NCI-H526 treated with DMSO at 0.1 percent for 48 hours (cell line): ENCODE measurements at places on chromosomes 2 and 18.

- DNase-seq: no peak
Measured at GRCh38 chr2:169397697-169398096, 35.4 kb upstream of the LRP2 start.

DNA sequence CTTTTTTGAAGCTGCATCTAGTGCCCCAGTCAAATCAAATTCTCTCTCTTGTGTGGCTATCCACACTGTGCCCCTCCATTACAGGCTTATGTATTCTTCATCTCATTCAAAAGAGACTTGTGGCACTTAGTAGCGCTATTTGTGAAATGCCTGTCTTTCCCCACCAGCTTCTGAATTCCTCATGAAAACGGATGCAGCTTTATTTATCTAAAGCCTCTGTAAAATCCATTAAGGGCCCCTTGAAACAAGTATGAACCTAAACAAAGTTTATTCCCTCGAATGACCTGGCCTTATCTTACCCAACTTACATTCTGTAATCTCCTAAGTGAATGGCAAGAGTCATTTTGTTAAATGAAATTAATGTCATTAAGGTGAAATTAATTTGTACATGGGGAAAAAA is 417.4 kb upstream of the PIK3C3 start:
- no peak for DNase-seq

GRCh38 chr2:159946326-159946999 is 116.0 kb downstream of the PLA2R1 start:
- no peak for DNase-seq

DNA sequence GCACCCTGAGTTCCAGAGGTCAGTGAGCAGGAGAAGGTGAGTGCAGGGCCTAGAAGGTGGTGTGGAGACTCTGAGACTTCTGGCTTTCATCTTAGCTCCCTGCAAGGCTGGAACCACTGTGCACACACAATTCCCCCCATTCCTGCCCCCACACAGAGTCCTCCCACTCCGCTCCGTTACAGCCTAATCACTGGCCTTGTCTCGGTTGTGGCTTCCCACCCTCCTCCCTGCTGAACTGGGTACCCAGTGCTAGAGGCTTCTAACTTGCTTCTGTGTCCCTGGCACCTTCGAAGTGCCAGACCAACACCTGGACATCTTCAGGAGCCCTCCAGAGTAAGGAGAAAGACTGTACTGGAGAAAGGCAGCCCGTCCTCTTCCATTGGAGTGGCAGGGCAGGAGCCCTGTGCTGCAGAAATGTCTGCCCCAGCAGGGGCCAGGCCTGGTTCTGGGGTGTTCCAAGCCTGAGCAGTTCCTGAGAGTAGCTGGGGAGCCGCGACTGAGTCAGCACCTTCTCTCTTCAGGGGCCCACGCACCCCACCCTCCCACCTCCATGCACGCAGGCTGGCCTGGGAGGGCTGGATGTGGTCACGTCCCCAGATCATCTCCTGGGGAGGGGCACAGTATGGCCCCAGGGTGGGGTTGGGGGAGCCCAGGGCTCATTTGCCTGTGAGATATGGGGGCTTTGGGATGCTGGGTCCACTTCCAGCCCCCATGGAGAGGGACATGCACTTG is 23.4 kb downstream of the CROCC2 start:
- no peak for DNase-seq

DNA sequence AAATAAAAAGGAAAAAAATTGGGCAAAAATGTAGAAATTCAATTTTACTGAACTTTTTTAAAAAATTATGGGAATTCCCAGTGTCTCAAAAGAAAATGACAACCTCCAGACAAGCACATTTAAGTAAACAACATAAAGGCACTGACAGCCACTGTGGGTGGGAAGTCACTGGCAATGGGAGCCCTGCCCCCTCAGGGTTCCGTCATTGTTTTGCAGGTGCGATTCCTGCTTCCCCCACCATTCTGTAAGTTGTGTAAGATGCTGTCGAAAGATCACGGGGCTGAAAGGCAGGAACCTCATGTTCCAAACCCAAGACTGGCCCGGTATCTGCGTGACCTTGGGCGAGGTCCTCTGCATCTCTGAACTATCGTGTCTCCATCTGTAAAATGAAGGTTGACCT is 15.8 kb upstream of the ASPRV1 start:
- no peak for DNase-seq

GRCh38 chr2:51711766-51712165 is 679.8 kb upstream of the NRXN1 start:
- DNase-seq: no peak

GRCh38 chr18:13275075-13275474 is 56.5 kb downstream of the LDLRAD4 start:
- no peak for DNase-seq

- DNase-seq: no peak
Measured at GRCh38 chr18:986552-986951, 81.9 kb downstream of the ADCYAP1 start.

- DNase-seq: no peak
Measured at GRCh38 chr2:94872676-94873361, 1.6 kb downstream of the TEKT4 start.

DNA sequence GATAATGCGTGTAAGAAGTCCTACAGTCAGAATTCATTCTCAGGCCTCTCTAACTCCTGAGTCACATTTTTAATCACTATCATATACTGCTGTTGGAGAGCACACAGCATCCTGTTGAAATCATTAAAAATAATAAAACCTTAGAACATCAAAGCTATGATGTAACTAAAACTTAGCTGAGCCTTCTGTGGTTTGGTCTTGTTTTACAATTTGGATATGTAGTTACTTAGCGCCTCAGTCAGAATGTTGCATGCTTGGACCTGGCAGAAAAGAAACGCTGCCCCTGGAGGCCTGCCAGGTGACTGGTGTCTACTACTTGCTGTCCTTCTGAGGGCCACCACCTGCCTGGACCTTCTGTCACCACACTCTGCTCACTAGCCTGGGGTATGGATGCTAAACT is 261.1 kb upstream of the RASGRP3 start:
- DNase-seq: no peak

DNA sequence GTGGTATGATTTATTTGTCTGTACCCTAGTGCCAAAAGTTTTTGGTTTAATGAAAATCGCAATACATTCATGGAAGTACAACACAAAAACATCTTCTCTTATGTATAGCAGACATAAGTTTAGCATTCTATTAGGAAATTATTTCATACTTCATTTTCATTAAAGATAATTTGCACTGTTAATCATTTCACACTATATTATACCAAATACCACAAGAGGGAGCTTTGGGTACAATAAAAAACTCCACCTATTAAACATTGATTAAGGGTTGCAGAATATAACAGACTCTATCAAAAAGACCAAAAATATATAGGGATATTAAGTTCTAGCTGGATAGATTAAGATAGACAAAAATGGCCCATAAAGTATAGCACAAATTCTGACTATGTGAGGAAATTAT is 79.0 kb downstream of the SLC66A3 start:
- no peak for DNase-seq

GRCh38 chr2:11396467-11397445 is 52.3 kb upstream of the ROCK2 start:
- DNase-seq: no peak

DNA sequence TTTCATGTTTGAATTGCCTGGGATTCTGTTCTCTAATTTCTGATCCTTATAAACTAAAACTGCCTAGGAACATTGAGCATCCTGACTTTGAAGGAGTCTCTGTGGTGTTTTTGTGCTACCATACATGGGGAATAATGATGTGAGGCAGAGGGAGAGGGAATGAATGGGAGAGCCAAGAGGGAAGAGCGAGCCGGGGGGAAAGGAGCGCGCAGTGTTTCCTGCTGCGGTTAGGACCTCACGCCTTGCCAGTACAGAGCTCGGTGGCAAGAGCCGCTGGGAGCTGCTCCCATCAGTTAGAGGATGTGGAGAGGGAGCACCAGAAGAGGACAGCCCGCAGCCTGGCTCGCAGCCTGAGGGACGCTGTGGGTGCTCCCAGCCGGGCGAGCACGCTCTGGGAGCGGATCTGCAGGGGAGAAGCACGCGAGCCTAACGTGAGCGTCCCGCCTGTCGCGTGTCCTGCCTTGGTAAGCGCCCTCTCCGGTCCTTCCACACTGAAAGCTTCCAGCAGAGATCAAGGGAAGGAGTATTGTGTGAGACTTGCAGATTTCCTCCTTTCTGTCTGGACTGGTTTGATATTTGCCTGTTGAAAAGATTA is 114.7 kb downstream of the FAM210A start:
- DNase-seq: peak; percentile 56

- DNase-seq: no peak
Measured at GRCh38 chr2:227340106-227340505, 15.1 kb downstream of the MFF start.

DNA sequence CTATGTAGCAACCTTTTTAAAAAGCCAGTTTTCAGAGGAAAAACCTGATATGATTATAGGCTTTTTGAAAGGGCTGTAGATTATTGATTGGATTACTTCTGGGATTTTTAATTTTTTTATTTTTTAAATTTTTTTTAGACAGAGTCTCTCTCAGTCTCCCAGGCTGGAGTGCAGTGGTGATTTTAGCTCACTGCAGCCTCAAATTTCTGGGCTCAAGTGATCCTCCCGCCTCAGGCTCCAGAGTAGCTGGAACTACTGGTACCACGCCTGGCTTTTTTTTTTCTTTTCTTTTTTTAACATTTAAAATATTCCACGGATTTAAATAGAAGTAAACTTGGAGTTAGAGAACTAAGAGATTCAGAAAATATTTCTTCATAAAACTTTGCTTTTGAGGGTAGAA is 1.2 kb downstream of the MRPL19 start:
- DNase-seq: no peak

DNA sequence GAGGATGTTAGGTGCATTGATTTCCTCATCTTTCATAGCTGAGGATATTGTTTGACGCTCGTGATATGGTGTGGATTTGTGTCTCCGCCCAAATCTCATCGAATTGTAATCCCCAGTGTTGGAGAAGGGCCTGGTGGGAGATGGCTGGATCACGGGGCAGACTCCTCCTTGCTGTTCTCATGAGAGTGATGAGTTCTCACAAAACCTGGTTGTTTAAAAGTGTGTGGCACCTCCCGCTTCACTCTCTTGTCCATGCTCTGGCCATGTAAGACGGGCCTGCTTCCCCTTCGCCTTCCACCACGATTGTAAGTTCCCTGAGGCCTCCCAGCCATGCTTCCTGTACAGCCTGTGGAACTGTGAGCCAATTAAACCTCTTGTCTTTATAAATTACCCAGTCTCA is 28.4 kb upstream of the GPC1 start:
- no peak for DNase-seq

- DNase-seq: no peak
Measured at GRCh38 chr2:181306785-181307184, 150.4 kb upstream of the ITGA4 start.

GRCh38 chr2:2112416-2113105 is 218.5 kb downstream of the MYT1L start:
- no peak for DNase-seq

GRCh38 chr2:16184945-16185660 is 244.8 kb downstream of the MYCN start:
- DNase-seq: no peak

DNA sequence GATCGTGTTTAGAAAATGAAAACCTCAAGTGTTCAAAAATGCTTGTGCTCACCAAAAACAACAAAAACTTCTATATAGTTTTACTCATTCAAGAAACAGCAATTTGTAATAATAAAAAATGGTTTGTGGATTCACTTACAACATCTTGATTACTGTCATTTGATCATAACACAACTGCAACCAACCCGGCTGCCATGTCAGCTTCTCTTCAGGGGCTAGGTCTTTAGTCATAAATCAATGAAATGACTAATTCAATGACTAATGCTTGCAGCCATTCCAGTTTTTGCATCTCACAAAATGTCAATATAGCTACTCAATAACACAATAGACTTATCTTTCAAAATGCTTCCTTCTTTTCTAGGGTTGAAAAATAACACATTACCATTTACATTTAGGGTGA is 128.0 kb downstream of the OLA1 start:
- DNase-seq: no peak
